Mucosa of descending colon (tissue), 3 donors: ENCODE measurements at places on chromosomes 11 and 22.

GRCh38 chr11:103110391-103110790 lies 1.2 kb downstream of the DYNC2H1 start:
- DNase-seq: no peak

GRCh38 chr11:116955548-116955947 lies 118.1 kb upstream of the APOA1 start:
- no peak for DNase-seq

GRCh38 chr22:27801202-27801615 lies 347 bp downstream of the MN1 start:
- DNase-seq: no peak

- no peak for DNase-seq
These were observed 48.4 kb upstream of the WEE1 start for GRCh38 chr11:9525116-9525515.

GRCh38 chr11:34865261-34865660 lies 50.9 kb downstream of the APIP start:
- no peak for DNase-seq

DNA sequence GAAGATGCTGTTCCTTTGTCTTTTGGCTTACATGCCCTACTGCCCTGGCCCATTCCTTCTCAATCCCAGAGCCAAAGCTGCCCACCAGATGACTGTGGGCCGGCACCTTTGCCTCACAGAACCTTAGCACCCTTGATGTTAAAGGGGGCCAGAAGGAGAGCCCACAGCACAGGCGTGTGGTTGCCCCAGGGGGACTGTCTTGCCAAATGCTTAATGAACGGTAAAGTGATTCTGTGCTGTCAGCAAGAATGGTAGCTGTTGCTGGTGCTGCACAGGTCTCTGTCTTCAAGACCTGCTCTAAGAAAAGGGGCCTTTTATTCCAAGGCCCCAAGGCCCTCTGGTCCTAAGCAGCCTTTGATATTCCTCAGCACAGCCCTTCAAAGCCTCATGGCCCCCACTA lies 113.3 kb downstream of the MORC2 start:
- no peak for DNase-seq

DNA sequence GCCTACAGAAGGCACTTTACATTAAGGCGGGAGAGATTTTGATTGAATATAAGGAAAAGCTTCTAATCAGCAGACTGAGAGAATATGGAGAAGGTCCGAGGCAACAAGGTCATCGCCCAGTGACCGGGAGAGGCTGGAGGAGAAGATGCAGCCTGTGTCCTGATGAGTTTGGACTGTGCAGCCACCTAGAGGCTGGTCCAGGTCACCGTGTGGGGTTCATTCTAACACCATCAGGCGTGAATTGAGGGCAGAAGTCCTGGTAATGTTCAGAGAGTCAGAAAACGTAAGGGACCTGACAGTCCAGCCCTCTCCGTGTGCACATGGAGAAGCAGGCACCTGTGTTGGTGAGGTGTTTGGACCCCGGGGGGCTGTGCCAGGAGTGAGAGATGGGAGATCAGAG lies 102.7 kb downstream of the FEZ1 start:
- DNase-seq: no peak

DNA sequence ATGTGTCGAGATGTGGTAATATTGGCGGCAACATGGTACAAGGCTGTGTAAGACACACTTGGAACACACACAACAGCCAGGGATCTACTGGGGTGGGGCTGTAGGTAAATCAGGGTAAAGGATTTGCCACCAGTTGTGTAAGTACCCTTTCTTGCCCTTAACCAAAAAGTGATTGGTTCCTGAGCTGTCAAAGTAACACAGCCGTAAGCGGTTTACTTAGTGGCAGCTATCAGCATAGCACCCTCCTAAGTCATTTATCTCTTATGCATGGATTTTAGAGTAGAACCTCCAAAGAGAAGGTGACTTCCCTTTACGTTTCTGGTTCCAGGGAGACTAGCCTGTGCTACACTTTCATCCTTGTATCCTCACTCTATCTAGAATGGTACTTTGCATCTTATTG lies 57.2 kb downstream of the SPECC1L start:
- no peak for DNase-seq

DNA sequence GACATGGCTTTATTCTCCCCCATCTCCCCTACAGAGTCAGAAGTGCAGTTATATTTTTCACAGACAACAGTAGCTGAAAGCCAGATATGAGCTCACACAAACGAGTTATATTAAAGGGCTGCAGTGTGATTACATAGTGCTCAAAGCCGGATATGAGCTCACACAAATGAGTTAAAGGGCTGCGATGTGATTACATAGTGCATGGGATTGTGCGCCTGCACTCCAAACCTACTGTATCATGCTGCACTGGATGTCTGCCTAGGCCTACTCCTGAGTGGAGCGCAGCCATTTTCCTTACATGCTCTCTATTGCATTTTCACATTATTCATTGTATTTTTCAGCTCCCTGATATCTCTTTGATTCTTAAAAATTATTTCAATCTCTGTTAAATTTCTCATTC lies 414.6 kb upstream of the LARGE1 start:
- DNase-seq: no peak

DNA sequence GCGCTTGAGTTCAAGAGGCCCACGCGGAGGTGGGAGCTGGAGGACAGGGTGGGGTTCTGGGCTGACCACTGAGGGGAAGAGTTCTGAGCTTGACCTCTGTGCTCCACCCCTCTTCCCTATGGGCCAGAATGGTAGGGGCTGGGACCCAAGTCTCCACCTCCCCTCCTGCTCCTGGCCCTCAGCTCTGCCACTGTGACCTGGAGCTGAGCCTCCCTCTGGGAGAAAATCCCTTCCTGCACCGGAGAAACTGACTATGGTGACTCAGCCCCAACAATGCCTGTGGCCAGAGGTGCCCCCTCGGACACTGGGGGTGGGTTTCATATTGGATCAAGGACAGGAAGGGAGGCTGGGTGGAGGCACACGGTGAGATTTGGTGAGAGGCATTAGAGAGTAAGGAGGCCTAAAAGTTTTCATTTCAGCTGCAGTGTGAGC lies 23.0 kb downstream of the RELT start:
- DNase-seq: no peak

DNA sequence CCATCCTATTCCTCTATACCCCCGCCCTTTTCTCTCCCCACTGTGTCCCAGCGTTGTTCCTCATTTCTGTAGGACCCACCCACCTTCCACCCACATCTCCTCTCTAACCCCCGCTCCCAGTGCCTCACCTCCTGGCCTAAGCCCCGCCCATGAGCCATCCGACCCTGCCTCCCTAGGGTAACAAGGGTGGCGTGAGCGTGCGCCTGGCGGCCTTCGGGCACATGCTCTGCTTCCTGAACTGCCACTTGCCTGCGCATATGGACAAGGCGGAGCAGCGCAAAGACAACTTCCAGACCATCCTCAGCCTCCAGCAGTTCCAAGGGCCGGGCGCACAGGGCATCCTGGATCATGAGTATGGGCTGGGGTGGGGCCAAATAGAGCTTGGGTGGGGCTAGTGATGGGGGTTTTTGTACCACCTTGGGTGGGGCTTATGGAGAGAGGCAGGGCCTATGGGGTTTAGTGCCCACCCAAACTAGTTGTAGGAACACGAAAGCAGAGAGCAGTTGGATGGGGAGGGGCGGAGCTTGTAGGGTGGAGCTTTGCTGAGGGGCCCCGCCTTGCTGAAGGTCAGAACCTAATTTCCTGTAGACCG lies 4.5 kb downstream of the INPP5J start:
- DNase-seq: peak; percentile 40

DNA sequence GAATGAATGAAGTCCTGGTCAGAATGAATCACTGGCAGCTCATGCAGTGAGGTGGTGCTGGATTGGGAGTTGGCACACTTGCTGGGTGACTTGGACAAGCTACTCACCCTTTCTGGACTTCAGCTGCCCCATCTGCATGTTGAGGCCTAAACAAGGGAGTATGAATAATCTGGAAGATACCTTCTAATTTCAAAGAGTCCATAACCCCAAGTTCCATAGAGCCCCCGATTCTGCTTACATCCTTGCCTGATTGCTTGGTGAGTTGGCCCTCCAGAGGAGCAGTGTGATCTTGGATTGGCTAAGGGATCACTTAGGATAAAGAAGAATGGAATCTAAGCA lies 18.3 kb upstream of the ACCSL start:
- DNase-seq: no peak

DNA sequence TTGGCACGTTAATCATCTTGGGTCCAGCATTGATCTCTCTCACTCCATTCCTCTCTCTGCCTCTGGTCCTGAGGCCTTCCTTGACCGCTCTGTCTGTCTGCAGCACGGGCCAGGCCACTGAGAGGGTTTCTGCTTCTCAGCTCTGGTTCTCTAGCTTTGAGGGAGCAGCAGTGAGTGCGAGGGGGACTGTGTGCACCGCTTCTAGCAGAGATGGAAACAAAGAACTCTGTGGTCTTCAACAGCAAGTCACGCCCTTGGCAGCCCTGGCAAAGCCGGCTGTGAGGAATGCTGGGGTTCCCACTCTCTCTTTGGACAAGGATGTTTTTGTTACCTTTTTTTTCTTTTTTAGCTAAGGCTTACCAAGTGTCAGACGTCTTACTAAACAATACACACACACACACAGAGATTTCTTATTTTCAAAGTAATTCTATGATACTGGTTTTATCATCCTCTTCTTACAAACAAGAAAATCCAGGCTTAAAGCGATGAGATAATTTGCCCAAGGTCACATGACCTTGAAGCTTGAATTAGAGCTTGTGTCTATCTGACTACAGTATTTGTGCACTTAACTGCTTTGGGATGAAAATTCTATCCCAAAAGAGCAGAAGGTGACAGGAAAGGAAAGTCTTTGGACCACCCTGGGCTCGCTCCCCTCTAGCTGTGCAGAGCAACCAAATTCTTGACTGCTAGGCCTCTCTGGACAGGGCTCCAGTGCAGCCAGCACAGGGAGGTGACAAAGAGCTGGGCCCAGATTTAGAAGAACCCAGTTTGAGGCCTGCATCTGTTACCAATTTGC lies 293.2 kb downstream of the NTM start:
- no peak for DNase-seq

DNA sequence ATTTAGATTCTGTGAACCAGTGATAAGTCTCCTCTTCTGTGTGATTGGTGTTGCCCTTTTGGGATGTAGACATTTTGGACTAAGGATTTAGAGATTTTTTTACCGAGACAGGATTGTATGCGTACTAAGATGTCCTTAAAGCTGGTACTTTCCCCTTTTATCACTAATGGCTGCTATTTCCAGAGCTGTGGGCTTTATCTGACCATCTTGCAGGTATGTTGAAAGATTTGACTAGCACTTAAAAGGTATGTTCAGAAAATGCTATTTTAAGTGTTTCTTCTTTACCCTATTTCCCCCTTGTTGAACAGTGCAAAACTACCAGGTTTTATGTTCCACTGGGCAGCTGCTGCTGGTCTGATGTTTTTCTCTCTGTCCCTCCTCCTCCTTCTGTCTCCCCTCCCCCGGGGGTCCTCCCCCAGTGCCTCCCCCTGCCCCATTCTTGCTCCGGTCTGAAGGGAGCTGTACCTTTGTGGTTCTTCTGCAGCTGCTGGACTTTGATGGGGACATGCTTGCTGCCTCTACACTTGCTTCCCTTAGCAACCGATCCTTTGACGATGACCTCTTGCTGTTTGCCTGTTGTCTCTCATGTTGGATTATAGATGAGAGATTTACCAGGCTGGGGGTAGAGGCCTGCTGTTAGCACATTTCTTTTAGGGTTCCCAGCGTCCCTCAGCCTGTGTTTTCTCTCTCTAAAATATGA lies 59.6 kb downstream of the ZNRF3 start:
- DNase-seq: no peak

DNA sequence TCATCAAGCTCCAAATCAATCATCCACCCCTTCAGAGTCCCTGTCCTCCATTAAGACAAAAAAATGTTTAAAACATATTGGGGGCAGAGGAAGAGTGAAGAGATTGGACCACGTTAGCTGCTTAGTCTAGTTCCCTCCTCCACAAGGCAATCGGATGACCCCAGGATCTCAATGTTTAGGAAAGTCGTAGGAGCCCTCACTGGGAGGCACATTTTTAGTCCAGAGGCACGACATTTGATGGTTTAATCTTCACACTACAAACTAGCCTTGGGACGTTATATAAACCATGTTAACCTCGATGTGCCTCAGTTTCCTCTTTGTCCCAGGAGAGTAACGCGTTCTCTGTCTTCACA lies 588 bp upstream of the FAT3 start:
- DNase-seq: no peak
